RPMI7951 (cell line): ENCODE measurements at places on chromosomes 3 and 15. TPM values are rescaled to one million over a fixed set of nuclear protein-coding genes. Genes with fewer than 3 reads are reported as not detected.

- DNase-seq, result no peak
These were observed 13.4 kb downstream of the TCF12 start for GRCh38 chr15:56931639-56932508.

The SI gene
- not detected in 2 replicates for total RNA-seq

- peak; percentile 57 for DNase-seq
These were observed 632.7 kb downstream of the NTRK3 start for GRCh38 chr15:87623832-87624231.

- no peak for DNase-seq
These were observed 41.6 kb downstream of the IQCH start for GRCh38 chr15:67296188-67296587.

- no peak for DNase-seq
These were observed 810.3 kb downstream of the VGLL3 start for GRCh38 chr3:86180696-86181095.

GRCh38 chr3:66265649-66266048 lies 44.8 kb downstream of the SLC25A26 start:
- no peak for DNase-seq

GRCh38 chr15:49898097-49898496 lies 220.9 kb downstream of the ATP8B4 start:
- DNase-seq, result no peak

GRCh38 chr3:12590096-12590495 lies 33.2 kb downstream of the MKRN2 start:
- DNase-seq, result no peak

The CCR5 gene
- total RNA-seq, result not detected in 2 replicates

The DUOXA1 gene
- total RNA-seq, result not detected in 2 replicates

- DNase-seq, result no peak
These were observed 631.6 kb upstream of the EPHA6 start for GRCh38 chr3:96182756-96183155.

- no peak for DNase-seq
These were observed 310.9 kb downstream of the TBC1D5 start for GRCh38 chr3:17431484-17432045.

DNA sequence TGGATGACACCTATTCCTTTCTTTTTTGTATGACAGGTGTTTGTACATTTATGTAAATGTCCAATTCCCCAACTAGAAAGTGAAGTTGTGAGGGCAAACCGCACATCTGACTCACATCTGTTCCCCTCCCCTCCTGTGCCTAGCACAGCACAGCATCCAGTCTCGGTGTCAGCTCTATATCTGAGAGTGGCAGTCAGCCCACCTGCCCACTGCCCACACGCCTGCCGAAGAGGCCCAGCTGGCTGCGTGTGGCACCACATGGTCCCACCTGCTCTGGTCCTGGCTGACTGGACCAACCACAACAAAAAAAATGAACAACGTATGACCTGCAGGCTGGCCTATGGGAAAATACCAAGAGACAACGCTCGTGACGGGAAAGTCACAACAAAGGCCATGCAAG lies 62.8 kb downstream of the XXYLT1 start:
- no peak for DNase-seq

The SYNPR gene
- not detected in 2 replicates for total RNA-seq

- DNase-seq, result peak; percentile 32
These were observed 277.9 kb downstream of the BBX start for GRCh38 chr3:107800710-107801109.
